ENCODE measurements at places on chromosomes 5 and 9.
A peak's percentile ranks its signal among the peaks of the same experiment; 100 is the strongest.

- no peak for DNase-seq
Observed at GRCh38 chr5:111495159-111495558, 17.2 kb downstream of the STARD4 start.

- peak; percentile 94 for DNase-seq
Observed at GRCh38 chr9:136051837-136052471, 43.1 kb downstream of the NACC2 start.

DNA sequence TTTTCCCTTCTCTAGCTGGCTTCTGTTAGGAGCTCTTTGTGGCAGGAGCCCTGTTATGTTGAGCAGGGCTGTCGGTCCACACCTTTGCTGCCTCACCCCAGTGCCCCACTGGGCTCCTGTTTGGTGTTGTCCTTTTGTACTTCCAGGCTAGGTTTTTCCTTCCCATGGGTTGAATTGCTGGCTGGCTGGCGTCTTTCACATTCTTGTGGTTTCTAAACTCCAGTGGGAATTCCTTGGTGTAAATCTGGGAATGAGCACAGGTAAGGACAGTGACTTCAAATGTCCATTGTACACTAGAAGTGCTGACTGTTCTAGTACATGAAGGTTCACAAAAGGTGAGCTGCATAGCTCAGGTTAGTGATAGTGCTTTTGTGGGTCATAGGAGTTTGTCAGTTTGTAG lies 30.4 kb downstream of the RASGRF2 start:
- no peak for DNase-seq

DNA sequence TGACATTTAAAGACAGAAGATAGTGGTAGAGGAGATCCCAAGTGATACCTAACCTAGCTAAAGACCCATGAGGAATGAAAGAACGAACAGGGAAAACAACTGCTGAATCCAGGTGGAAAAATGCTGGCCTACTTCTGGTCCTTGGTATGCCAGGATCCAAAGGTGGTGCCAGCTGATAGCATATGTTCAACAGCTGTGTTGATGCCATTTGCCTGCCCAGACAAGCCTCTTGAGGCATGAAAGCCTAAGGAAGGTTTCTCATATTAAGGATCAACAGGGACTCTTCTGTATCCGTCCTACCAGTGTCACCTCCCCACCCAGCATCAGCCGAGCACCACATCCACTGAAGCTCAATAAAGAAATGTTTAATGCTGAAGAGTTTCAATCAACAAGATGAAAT lies 225.7 kb upstream of the DMRT1 start:
- DNase-seq = no peak

All from amniotic stem cell (primary cell).